Transverse colon (tissue), 4 donors: ENCODE measurements at places on chromosomes 3 and 15. TPM values are rescaled to one million over a fixed set of nuclear protein-coding genes. Genes with fewer than 3 reads are reported as not detected.
A peak's percentile ranks its signal among the peaks of the same experiment; 100 is the strongest.

SPINK8 gene
- total RNA-seq: not detected

MAP4 gene
- total RNA-seq: 68.8 TPM

KNG1 gene
- not detected for total RNA-seq

CEMIP gene
- total RNA-seq: 0.32 TPM

CLDN16 gene
- not detected for total RNA-seq

LRTM1 gene
- not detected for total RNA-seq

DGKG gene
- 2.5 TPM for total RNA-seq

DNA sequence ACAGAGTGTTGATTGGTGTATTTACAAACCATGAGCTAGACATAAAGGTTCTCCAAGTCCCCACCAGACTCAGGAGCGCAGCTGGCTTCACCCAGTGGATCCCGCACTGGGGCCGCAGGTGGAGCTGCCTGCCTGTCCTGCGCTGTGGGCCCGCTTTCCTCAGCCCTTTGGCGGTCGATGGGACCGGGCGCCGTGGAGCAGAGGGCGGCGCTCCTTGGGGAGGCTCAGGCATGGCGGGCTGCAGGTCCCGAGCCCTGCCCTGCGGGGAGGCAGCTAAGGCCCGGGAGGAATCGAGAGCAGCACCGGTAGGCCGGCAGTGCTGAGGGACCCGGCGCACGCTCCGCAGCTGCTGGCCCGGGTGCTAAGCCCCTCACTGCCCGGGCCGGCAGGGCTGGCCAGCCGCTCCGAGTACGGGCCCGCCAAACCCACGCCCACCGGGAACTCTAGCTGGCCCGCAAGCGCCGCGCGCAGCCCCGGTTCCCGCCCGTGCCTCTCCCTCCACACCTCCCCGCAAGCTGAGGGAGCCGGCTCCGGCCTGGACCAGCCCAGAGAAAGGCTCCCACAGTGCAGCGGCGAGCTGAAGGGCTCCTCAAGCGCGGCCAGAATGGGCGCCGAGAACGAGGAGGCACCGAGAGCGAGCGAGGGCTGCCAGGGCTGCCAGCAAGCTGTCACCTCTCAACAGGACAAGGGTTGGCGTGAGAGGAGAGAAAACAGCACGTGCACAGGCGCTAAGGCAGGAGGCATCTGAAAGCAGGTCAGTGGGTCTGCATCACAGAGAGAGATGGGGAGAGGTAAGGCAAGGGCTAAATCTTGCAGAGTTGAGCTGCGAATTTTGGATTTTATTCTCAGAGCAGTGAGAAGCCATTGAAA, 5.9 kb upstream of the EPB42 start:
- no peak overlapping the region for H3K27ac ChIP-seq
- H3K4me1 ChIP-seq: no peaks in the 10 kb centered on the region
- no peaks in the 10 kb centered on the region for H3K27me3 ChIP-seq
- DNase-seq: no peak
- no peak overlapping the region for H3K4me3 ChIP-seq
- no peaks in the 10 kb centered on the region for H3K36me3 ChIP-seq

DNA sequence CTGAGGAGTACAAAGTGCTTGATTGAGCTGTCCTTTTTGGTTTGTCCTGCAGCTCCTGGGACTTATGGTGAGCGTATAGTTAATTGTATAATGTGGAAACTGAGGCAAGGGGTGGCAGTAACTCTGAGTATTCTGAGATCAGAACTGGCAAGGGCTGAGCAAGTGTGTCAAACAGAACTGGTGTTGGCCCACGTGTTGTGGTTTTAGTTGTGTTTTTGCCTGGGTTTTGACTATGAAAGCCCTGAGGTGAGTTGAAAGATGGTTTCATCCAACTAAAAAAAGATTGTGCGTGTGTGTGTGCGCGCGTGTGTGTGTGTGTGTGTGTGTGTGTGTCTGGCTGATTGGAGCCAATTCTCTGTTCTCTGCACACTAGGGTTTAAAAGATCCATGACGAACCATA, 154.1 kb downstream of the EDEM1 start:
- H3K4me3 ChIP-seq: no peak overlapping the region
- H3K4me1 ChIP-seq: no peaks in the 10 kb centered on the region
- no peak overlapping the region for H3K27ac ChIP-seq
- no peak for DNase-seq
- no peaks in the 10 kb centered on the region for H3K36me3 ChIP-seq
- H3K27me3 ChIP-seq: no peaks in the 10 kb centered on the region

GRCh38 chr3:74387111-74387735, 227.2 kb downstream of the CNTN3 start:
- no peak overlapping the region for H3K27ac ChIP-seq
- H3K36me3 ChIP-seq: no peaks in the 10 kb centered on the region
- no peak overlapping the region for H3K4me3 ChIP-seq
- no peaks in the 10 kb centered on the region for H3K27me3 ChIP-seq

DNA sequence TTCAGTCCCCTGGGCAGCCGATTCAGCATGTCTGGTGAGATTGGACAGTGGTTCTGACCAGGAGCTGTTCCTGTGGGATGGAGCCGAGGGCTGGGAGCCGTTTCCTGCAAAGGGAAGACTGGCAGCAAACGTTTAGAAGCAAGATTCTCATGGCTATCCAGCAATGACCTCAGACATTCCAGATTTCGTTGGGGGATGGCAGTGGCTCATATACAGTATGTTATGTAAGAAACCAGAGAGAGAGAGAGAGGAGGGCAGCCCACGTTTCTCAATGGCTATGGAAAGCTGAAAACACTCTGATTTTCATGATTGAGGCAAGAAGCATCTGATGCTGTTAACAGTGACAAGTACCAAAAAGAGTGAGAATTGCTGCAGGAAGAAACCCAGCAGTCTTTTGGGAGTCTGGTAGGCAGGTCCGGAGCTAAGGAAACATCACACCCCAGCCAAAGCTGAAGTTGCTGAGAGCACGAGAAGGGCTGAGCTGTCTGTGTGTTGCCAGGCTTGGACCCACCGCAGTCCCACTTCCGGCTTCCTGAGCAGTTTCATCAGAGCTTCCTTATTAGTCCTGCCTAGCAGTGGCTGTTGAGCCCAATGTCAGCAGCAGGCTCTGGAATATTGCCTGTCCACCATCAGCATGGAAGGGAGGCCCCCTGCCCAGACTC, 25.6 kb upstream of the VPS8 start:
- H3K36me3 ChIP-seq: no peaks in the 10 kb centered on the region
- no peak overlapping the region for H3K4me3 ChIP-seq
- peak; percentile 56 for DNase-seq

- H3K27ac ChIP-seq: no peak overlapping the region
- H3K4me1 ChIP-seq: peaks cover 10% of the 10 kb centered on the region
Measured at GRCh38 chr15:76575274-76575673, 238.7 kb downstream of the ISL2 start.

GRCh38 chr3:128226795-128227395, 73.6 kb downstream of the EEFSEC start:
- H3K4me3 ChIP-seq: no peak overlapping the region
- H3K27me3 ChIP-seq: no peaks in the 10 kb centered on the region
- no peak overlapping the region for H3K27ac ChIP-seq
- no peaks in the 10 kb centered on the region for H3K4me1 ChIP-seq

DNA sequence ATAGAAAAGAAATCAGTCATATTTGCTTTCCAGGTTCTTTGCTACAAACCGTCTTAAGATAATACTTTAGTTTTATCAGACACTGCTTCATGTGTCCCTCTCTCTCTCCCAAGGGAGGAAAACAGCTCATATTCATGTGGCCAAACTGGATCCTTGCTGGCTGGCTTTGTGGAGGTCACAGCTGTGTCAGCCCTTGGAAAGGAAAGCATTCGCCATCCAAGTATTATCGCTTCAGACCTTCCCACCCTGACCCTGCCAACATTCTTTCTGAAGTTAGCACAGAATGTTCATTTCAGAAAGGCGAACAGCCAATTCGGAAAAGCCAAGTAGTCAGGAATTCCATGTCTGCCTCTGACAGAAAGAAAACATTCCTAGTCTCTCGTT, 213.6 kb downstream of the FEZF2 start:
- peak overlapping the region; percentile 72 for H3K27ac ChIP-seq
- DNase-seq: peak; percentile 25
- no peaks in the 10 kb centered on the region for H3K36me3 ChIP-seq
- peaks cover 3% of the 10 kb centered on the region for H3K4me1 ChIP-seq

DNA sequence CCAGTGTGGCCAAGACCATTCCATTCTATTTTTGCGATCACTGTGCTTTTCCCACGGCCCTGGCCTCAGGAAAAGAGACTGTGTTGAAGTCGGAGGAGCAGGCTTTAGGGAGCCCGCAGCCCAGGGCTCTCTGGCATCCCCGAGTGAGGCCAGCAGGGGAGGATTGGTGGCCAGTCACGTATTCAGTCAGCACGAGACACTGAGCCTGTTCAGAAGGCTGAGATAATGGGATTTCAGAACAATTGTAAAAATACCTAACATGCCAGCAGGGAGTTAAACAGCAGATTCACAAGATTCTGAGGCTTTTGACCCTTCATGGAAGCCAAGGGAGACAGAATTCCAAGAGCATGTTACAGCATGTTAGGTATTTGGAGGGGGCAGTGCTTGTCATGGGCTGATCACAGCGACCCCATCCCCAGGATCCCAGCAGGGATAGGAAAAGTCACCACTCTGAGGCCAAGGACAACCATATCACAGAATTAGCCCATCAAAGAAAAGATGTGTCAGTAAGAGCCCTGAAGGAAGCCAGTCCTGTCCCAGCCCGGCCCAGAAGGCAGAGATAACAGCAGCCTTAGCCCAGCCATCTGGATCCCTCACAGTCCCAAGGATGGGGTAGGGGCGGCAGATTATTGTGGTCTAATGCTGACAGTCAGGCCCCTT, 40.6 kb downstream of the AMOTL2 start:
- no peak for DNase-seq
- H3K27ac ChIP-seq: peak overlapping the region; percentile 73
- H3K36me3 ChIP-seq: no peaks in the 10 kb centered on the region
- no peak overlapping the region for H3K4me3 ChIP-seq
- H3K4me1 ChIP-seq: peaks cover 41% of the 10 kb centered on the region

- H3K4me3 ChIP-seq: no peak overlapping the region
- H3K36me3 ChIP-seq: no peaks in the 10 kb centered on the region
- peaks cover 33% of the 10 kb centered on the region for H3K27me3 ChIP-seq
- H3K27ac ChIP-seq: no peak overlapping the region
- peaks cover 5% of the 10 kb centered on the region for H3K4me1 ChIP-seq
- no peak for DNase-seq
Measured at GRCh38 chr3:141663993-141664392, 74.1 kb upstream of the RNF7 start.

GRCh38 chr15:95684693-95685115, 645.8 kb upstream of the NR2F2 start:
- no peaks in the 10 kb centered on the region for H3K27me3 ChIP-seq
- H3K27ac ChIP-seq: no peak overlapping the region
- no peak for DNase-seq

GRCh38 chr15:67976506-67977073, 77.5 kb upstream of the PIAS1 start:
- H3K36me3 ChIP-seq: no peaks in the 10 kb centered on the region
- H3K27ac ChIP-seq: no peak overlapping the region

DNA sequence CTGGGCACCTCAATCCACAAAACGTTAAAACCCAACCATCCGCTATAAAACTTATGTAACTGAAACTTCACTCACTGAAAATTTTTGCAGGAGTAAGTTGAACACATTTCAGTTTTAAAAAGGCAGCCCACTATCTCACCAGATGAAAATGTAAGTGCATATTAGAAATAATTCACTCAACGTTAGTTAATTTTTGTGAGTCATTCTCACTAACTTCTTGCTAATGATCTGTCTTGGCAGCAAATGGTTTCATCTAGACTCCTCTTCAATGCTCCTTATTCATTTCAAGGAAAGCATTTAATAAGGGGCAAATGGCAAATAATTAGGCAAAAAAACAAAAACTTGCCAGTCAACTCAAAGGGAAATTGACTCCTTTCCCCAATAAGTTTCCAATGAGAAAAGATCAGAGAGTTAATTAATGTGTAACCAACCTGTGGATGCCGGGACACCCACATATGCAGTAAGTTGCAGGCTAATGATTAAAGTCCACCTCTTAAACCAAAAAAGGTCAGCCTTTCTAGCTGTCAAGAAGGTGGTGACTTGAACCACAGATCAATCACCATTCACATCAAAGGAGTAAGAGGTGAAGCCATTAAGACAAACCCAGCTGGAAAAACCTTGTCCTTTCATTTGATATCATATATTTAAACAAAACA, 22.9 kb upstream of the PRICKLE2 start:
- H3K27me3 ChIP-seq: no peaks in the 10 kb centered on the region
- H3K4me1 ChIP-seq: peaks cover 7% of the 10 kb centered on the region
- H3K4me3 ChIP-seq: no peak overlapping the region
- H3K36me3 ChIP-seq: no peaks in the 10 kb centered on the region
- H3K27ac ChIP-seq: no peak overlapping the region

DNA sequence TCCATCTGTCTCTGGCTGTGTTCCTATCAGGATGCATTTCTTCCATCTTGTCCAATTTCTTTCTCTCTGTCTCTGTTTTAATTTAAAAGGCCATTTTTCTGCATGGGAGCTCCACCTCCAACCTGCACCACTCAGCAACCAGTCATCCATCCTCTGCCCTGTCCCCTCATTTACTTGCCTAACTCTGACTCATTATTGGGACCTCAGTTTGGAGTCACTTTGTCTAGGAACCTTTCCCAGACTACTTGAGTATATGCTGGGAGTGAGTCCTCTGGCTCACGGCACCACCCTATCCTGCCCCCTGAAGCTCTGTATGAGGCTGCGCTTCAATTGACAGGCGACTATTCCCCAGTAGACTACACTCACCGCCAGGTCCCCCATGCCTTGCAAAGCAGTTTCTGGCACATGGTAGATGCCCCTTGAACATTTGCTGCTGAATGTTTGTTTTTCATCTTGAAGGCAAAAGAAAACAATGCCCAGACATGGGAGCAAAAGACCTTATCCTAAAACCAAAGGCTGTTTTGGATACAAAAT, 513.3 kb upstream of the CFAP20DC start:
- no peak for DNase-seq
- no peaks in the 10 kb centered on the region for H3K4me1 ChIP-seq
- H3K36me3 ChIP-seq: no peaks in the 10 kb centered on the region
- H3K27me3 ChIP-seq: no peaks in the 10 kb centered on the region
- no peak overlapping the region for H3K27ac ChIP-seq

DNA sequence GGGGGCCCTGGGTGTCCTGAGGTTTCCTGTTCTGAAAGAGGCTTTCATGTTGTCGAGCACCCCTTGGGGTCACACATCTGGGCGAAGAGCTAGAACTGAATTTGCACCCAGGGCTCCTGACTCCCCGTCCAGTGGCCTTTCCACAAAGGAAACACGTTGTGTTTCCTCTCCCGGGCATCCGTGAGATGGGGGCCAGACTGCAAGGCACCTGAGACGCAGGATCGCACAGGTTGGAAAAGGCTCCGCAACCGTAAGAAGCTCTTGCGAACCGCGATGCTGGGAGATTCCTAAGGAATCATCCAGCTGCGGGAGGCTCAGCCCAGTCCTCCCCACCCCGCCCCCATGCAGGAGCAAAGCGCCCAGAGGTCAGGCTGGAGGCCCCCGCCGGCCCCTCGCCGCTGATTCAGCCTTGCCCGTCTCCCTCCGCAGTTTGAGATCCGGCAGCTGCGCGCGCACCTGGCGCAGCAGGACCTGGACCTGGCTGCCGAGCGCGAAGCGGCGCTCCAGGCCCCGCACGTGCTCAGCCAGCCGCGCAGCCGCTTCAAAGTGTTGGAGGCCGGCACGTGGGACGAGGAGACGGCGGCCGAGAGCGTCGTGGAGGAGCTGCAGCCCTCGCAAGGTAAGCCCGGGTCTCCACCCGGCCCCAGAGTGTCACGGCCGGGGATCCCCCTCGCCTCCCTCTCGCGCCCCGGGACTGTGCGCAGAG, 119.6 kb downstream of the ETFA start:
- no peak overlapping the region for H3K27ac ChIP-seq
- no peak for DNase-seq
- H3K36me3 ChIP-seq: no peaks in the 10 kb centered on the region
- no peak overlapping the region for H3K4me3 ChIP-seq
- H3K4me1 ChIP-seq: peaks cover 20% of the 10 kb centered on the region
